ENCODE measurements at places on chromosomes 1 and 21.

GRCh38 chr1:98035602-98036002 lies 114.8 kb upstream of the DPYD start:
- no peak for DNase-seq

GRCh38 chr1:20578062-20578461 lies 10.8 kb upstream of the CDA start:
- no peak for DNase-seq

- DNase-seq = no peak
Observed at GRCh38 chr1:6967431-6968111, 182.3 kb downstream of the CAMTA1 start.

DNA sequence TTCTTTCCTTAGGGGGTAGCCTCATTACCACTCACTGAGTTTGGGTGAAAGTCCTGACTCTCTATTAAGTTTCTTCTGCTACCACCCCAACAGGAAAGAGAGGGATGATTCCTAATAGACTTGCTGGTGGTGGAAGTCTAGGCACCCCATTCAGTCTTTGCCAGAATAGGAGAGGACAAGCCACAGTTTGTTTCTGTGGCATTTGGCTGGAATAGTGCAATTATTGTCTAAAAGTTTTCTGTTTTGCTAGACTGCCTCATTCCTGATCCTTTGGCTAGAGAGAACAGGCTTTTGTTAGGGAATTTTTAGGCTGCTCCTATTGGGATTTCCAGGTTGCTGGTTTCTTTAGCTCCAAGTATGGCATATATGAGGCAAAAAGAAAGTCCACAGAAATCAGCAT lies 9.9 kb upstream of the HJV start:
- DNase-seq = no peak

- DNase-seq = no peak
Observed at GRCh38 chr1:239367196-239367810, 19.1 kb upstream of the CHRM3 start.

DNA sequence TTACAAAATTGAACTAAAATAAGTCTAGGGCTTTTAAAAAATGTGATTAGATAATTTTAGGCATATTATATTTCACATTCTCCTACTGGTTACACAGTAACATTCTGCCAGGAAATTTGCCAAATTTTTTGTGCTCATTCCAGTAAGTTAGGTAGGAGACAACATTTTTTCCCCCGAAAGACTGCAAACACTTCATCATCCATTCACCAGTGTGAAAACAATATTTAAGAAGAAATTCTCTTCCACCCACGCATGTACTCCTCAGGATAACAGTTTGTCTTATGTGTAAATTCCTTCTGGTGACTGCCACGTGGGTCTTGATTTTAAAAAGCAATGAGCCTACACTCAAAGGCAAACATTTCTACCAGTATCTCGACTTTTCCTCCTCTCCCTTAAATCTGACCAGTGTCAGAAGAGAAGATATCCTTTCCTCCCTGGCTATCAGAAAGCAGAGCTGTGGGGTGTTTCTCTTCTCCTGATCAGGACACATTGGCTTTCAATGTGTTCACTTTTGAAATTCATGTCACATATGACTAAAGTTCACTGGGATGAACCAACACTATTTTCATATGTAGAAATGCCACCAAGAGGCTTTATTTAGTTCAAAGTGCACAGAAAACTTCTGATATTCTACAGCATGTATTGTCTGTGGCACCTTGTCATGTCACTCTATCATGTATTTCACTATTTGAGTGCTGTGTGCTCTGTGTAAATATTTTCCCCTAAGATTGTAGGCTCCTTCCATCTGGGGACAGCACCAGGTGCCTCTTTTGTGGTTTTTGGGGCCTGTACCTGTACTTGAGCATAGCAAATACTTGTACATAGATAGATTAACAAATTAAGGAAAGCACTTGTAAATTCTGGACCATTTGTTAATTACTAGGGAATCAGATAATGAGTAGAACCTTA lies 38.6 kb downstream of the LHX9 start:
- no peak for DNase-seq

DNA sequence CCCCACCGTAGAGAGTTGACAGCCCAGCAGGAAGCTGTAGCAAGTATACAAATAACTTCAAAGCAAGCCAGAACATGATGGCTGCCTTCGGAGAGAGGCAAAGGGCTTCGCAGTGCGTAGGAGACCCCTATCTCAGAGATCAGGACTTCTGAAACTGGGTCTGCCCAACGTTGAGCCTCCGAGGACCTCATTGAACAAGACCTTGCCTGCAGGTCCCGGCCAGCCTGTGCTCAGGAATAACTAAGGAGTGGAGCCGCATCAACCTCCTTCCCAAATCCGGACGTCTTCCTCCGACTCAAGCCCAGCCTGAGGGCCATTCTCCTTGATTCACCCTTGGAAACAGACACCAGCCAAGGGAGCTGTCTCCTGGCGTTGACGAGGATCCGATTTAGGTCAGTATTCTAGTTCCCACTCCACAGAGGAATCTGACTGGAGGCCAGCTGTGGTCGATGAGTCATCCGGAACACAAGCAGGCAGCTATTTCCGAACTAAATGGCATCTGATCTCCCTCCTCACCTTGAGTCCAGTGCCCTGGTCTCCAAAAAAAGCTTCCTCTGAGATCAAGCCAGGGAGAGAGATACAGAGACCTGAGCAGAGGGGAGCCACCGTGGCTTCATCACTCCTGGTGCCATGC lies 166.5 kb upstream of the COA6 start:
- peak; percentile 80 for DNase-seq

DNA sequence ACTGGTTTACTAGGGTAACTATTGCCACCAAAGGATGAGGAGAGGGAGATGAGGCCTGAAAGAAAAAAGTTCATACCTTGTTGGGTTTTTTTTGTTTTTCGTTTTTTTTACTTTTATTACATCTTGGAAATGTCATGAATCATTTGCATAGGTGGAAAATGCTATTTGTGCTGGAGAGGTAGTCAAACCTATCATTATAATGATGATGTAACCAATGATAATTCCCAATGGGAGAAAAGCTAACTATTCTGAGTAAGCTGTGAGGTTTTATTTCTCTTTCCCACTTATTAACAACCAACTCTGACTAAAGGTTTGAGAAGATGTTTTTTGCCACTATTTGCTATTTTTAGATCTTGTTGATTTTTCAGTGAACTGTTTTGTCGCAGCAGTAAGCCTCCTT lies 29.0 kb downstream of the SH3GLB1 start:
- no peak for DNase-seq

- no peak for DNase-seq
Observed at GRCh38 chr1:228474507-228474906, 12.7 kb upstream of the RNF187 start.

DNA sequence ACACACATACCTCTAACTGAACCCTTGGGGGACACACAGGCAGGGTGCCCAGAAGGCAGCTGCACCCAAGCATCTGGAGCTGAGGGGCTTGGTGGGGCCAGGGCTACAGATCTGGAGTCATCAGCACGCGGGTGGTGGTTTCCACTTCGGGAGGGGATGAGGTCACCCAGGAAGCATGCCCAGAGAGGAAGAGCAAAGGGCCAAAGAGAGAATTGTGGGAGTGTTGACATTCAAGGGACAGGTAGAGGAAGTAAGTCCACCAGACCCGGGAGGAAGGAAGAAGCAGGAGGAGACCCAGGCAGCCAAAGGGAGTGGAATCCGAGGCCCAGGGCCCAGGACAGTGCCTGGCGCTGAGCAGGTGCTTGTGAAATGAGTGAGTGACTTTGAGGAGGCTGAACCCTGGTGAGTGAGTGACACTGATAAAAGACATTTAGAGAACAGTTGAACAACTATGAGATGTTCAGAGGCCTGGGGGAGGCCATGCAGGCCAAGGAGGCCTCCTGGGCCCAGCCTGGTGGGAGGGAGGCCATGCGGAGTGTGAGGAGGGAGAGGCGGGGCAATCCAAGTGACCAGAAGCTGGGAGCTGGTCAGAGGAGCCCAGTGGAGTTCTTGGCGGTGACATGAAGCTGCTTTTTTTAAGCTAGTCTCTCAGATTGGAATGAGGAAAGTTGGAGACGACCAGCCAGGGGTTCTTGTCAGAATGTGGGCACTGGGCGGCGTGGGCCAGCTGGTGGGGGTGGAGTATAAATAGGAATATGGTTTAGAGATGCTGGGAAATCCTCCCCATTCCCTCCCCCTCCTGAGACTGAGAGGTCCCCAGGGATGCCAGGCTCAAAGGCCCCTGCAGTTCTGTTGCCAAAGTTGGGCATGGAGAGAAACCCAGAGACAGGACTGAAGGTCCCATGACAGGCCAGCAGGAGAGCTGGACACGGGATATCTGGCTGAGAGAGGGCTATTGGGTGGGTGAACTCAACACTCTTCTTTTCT lies 7.9 kb downstream of the CDK18 start:
- no peak for DNase-seq

- DNase-seq = no peak
Observed at GRCh38 chr21:42632771-42633690, 20.4 kb upstream of the PDE9A start.

GRCh38 chr1:214319938-214320337 lies 39.0 kb downstream of the SMYD2 start:
- no peak for DNase-seq

DNA sequence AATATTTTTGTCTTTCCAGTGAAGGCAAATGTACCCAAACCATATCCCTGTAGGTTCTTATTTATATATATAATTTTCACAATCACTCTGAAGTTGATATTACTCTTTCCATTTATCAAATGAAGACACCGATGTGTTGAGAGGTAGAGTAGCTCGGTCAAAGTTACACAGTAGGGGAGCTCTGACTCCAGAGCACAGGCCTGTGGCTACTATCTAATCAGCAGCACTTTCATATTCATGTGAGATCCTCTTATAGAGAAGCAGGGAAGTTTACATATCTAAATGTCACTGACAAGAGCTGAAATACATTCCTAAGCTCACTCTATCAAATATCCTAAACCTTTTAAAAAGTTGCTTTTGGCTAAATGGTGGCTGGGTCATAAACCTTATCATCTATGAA lies 241.1 kb upstream of the B3GALT2 start:
- no peak for DNase-seq

GRCh38 chr1:100034470-100034869 lies 64.7 kb downstream of the SLC35A3 start:
- no peak for DNase-seq

DNA sequence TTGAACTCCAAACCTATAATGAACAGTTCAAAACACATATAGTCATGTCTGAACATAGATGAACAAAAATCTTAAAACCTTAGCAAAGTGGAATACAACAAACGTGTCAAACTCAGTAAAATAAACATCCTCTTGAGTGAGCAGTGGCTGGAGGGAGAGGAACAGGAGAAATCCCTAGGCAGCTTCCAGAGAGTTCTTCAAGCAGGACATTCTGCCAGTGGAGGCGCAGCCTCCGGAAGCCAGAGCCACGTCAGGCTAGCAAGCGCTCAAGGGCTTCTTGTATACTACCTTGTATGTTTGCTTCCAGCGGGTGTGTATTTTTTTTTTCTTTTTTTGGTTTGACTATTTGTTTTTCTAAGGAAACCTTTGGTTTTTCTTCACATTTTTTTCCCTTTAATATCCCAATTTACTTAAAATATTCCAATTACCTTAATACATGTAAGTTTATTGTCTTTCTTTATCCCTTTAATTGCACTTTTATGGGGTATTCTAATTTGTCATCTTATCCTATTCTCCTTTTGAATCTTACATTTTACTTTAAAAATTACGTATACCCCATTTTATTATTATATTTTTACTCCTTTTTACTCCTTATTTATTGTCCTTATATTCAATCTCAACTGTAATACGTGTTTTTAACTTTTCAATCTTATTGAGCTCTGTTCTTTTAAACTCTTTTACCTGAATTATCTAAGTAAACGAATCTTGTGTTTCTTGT lies 42.0 kb downstream of the COLGALT2 start:
- DNase-seq = no peak

DNA sequence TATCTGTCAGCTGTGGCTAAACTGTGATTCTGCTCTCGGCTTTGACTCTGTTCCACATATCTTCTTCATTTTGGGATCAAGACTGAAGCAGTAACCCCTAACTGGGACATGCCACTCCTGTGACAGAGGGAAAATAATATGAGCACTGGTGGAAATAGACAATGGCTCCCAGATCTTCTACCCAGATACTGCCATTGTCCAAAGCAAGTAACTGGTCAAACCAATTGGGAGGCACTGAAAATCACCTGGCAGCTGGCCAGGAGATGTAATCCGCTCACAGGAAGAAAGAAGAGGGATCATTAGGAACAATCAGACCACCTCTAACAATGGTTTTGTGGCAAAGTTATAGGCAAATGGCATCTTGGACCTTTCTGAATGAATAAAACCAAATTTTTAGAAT lies 10.7 kb downstream of the SNX7 start:
- DNase-seq = no peak

DNA sequence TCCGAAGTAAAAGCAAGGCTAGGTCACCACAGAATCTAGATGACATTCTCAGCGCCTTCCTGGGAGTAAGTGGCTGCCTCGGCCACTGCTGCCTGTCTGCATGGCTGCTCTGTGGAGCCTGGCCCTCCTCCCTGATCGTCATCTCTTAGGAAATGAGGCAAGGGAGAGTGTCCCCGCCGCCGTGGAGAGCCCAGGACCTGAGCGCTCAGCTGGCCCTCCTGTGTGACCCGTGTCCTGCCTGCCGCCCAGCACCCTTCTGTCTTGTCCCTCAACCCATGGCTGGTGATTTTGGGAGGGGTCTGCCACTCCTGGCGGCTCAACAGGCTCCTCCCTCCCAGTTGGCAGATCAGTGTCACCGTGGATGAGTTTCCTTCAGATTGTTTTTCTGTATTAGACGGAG lies 156.4 kb upstream of the COL6A1 start:
- no peak for DNase-seq

DNA sequence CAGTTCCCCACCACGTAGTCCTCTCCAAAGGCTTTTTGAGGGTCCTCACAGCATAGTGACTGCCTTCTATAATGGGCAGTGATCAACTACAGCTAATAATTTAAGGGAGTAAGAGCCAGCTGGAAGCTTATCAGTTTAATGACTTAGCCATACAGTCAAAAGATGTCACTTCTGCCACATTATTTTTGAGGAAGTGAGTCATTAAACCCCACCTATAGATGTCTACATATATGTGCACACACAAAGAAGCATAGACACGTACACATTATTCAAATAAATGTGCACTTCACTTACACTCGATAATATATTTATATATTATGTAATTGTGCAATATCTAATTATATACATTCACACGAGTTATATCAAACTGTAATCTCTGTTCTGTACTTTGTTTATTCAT lies 1704.7 kb downstream of the KCNT2 start:
- no peak for DNase-seq

DNA sequence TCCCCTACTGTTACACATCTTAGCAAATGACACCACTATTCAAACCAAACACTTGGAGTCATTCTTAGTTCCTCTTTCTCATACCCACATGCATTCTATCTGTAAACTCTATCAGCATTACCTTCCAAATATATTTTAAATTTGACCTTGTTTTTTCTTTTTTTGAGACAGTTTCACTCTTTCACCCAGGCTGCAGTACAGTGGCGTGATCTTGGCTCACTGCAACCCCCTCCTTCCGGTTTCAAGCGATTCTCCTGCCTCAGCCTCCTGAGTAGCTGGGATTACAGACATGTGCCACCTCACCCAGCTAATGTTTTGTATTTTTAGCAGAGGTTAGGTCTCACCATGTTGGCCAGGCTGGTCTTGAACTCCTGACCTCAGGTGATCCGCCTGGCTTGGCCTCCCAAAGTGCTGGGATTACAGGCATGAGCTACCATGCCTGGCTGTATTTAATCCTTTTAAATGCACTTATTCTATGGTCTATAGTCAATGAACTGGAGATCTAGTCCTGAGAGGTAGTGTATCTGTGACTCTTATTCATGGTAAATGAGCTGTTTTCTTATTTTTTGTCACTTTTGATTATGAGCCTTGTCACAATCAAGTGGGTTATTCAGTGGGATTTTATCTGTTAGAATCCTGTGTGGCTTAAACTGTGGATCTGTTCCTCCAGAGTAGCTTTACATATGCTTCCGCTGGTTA lies 73.1 kb downstream of the GATAD2B start:
- no peak for DNase-seq
